Kidney glomerular epithelial cell (primary cell): ENCODE measurements at places on chromosomes 2 and 18.

GRCh38 chr2:140422759-140423158 lies 1642.6 kb upstream of the NXPH2 start:
- no peak for DNase-seq

DNA sequence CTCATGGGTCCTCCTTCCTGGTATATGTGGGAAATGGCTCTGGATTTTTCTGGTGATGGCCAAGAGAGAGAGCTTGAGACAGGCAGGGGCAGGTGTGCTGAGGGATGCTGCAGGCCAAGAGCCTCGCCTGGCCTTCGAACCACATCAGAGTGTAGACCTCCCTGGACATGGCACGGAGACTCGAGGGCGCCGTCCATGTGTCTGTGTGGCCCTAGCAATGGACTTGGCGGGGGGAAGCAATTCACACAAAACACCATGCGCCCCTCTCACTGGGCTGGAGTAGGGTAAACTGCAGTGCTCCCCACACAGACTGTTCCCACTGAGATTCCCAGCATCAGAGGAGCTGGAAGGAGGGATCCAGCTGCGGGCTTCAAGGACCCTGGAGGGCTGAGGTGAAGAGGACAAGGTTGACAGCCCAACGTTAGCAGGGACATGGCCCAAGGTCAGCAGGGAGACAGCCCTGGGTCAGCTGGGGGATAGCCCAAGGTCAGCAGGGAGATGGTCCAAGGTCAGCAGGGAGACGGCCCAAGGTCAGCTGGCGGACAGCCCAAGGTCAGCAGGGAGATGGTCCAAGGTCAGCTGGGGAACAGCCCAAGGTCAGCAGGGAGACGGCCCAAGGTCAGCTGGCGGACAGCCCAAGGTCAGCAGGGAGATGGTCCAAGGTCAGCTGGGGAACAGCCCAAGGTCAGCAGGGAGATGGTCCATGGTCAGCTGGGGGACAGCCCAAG lies 75.4 kb upstream of the HDAC4 start:
- no peak for DNase-seq

DNA sequence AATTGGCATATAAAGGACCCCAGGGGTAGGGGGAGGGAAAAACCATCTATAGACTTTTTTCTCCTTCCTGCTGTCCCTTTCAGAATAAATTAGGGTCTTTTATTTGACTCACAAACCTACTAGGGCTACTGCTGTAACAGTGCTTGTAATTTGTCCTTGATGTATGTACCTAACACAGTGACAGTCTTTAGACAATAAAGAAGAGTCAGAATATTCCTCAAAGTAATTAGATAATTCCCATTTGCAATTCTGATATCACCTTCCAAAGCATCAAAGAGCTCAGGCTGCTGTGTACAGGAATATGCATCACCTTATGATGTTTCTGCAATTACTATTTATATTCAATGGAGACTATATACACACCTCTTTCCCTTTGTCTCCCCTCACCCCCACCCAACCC lies 161.7 kb downstream of the MREG start:
- no peak for DNase-seq

DNA sequence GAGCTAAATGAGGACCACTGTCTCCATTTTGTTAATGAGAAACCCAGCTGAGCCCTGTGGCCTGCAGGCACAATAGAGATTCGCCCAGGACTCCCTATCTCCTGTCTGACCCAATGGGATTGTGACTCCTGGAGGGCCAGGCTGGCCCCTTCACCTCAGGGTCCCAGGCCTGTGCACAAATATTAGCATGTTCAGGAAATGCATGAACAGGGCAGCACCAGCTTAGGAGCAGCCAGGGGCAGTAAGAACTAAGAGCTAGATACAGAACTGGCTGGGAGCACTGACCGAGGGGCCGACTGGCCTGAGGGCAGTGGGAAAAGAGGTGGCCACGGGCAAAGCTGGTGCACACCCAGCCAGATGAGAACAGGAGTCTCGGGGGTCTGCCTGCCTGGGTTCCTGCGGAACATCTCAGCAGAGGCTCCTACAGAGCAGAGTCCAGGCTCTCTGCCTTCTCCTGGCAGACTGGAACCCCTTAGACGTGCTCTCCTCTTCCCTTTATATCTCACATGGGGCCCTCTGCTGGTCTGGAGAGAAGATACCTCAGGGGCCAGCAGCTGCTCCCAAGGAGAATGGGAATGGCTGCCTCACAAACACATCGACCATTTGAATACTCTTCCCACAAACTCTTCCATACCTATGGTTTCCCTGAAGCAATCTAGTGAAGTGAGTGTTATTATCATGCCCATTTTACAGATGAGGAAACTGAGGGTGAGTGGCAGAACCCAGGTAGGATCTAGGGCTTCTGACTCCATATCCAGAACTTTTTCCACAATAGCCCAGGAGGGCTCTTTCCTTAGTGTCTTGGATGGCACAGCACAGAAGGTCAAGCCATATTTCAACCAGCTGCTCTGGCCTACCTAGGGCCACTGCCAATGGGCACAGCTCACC lies 77.6 kb upstream of the OTOF start:
- DNase-seq = no peak

DNA sequence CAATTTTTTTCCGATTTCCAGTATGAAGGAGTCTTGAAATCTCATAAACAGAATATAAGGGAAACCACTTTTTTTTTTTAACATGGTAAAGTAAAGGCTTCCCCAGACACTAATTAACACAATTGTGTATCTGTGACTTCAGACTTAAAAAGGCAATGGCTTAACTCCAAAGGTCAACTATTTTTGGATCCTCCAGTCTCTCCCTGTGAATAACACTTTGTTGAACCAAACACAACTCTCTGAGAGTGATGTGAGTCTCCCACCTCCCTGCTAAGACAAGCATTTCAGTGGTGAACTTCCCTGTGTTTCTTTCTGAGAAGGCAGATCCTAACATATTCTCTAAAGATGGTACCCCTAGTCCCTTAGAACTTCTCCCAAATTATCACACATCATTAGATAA lies 219.6 kb upstream of the RBBP8 start:
- no peak for DNase-seq
